CD4-positive, alpha-beta T cell treated with Interleukin-6 for 4 hours (primary cell): ENCODE measurements at places on chromosomes 5 and 9.

DNA sequence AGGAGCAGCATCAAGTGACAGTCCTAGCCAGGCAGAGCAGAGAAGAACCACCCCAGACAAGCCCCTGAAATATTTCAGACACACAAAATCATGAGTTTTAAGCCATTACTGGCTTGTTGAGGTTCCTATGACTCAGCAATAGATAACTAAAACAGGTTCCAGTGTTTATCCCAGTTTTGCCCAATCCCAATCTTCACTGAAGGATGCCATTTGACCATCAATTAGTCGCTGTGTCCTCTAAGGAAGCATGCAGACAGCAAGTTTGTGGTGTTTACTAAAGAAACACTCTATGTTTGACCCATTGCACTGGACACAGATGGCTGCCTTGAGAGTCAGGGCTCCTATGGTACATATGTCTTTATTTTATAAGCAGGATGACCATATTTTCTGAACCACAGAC lies 186.7 kb downstream of the SYK start:
- no peak for DNase-seq

- DNase-seq = no peak
These were observed 29.1 kb upstream of the LRRC14B start for GRCh38 chr5:162190-162564.

- DNase-seq = no peak
These were observed 34.8 kb upstream of the IFNK start for GRCh38 chr9:27489087-27489876.

- DNase-seq = no peak
These were observed 1095.1 kb downstream of the DTWD2 start for GRCh38 chr5:117893211-117893610.

- no peak for DNase-seq
These were observed 294.6 kb upstream of the PUM3 start for GRCh38 chr9:3138231-3139229.

DNA sequence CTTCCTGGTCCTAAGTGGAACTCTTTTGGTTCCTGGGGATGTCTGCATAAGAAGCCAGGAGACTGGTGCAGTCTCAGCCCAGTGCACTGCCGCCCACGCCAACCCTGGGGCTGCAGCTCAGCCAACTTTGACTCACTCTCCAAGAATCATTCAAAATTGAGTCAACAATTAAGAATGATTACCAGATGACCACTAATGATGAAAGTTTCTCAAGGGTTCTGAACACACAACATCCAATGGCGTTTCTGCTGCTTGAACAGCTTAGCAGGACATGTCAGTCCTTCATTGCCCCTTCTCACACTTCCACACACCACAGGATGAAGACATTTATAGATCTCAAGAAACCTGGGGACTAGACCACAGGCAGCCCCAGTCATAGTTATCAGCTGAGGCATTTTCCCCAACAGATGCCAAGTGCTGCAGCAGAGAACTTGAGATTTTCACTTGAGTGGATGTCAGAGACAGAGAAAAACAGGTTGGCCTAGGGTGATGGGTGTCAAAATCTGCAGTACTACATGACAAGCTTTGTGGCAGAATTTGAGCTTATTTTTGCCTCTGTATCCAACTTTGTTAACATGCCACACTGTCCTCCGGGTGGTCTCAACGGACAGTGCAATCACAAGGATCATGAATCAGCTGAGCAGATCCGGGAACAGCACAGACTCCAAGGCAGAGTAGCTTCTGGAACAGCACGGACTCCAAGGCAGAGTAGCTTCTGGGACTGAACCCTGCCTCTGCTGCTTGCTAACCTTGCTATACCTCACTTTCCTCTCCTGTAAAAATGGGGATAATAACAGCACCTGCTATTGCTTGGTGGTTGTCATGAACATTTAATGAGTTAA lies 356.1 kb downstream of the SPOCK1 start:
- DNase-seq = no peak

DNA sequence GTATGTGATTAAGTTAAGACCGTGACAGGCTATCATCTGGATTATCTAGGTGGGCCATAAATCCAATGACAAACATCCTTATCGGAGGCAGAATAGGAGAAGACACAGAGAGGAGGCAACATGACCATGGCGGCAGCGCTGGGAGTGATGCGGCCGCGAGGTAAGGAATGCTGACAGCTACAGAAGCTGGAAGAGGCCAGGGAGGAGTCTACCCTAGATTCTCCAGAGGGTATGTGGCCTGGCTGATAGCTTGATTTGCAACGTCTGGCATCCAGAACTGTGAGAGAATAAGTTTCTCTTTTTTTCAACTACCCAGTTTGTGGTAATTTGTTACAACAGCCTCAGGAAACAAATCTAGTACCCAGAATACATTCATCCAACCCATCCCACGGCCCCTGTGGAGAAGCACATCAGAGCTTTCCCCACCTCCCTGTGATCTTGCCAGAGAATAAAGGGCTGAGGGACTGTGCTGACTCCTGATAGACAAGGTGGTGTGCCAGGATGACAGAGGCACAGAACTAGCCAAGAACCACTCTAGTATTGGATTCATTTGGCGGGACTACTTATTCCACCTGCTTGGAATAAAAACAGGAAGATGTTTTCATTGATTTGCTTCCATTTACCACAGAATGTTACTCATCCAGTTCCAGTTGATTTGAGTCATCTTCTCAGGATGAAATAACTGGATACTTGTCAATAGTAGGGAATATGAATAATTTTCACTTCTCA lies 187.4 kb downstream of the MAN2A1 start:
- no peak for DNase-seq

- no peak for DNase-seq
These were observed 37.6 kb upstream of the ANGPTL2 start for GRCh38 chr9:127159949-127160610.

DNA sequence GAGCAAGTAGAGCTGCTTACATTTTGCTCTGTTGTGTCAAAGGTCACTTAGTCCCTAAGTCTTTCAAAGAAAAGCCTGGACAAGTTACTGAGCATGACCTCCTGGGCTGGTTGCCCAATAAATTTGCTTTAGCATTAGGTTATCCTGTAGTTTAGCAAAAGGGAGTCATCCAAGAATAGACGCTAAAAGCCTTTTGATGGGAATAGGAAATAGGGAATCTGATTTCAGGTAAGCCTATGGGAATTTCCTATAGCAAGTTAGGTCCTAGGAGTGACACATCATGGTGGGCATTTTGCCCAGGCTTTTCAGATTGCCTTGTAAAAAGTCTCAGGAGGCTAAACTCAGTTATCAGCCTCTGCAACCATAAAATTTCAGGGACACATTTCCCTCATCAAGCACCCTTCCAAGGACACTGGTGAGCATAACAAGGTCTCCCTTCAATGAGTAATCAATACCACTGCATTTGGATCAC lies 67.6 kb upstream of the RANBP3L start:
- no peak for DNase-seq

DNA sequence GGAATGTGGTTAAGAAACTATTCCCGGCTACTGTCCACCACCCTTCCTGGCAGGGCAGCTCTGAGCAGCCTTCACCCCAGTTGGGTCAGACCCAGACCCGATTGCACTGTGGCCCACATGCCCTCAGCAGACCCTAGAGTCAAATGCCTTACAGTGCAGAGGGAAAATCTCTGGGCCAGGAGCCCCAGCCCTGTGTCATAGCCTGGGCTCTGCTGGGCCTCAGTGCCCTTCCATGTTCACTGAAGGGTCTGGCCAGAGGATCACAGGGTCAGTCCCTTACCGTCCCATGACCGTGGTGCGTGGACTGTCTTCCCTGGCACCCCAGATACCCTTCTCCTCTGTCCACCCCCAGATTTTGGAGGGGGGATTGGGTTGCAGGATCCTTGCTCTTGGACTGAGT lies 73.5 kb upstream of the COL5A1 start:
- DNase-seq = no peak

GRCh38 chr5:74332682-74333081 lies 307.8 kb downstream of the ENC1 start:
- no peak for DNase-seq

DNA sequence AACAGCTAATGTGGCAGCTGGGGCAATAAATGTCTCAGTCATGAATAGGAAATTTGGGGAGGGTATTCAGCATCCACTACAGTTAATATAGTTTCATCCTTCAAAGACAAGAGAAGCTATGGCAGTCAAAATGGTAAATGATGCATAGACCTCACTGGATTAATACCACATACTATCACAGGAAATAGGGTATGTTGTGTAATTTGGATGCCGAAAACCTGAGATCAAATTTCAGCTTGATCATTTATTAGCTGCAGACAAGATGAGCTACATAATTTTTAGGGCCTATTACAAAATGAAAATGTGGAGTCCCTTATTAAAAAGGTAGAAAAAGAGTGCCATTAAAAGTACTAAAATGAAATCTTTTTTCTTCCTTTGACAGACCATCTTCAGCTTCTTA lies 112.6 kb upstream of the MTAP start:
- DNase-seq = no peak

DNA sequence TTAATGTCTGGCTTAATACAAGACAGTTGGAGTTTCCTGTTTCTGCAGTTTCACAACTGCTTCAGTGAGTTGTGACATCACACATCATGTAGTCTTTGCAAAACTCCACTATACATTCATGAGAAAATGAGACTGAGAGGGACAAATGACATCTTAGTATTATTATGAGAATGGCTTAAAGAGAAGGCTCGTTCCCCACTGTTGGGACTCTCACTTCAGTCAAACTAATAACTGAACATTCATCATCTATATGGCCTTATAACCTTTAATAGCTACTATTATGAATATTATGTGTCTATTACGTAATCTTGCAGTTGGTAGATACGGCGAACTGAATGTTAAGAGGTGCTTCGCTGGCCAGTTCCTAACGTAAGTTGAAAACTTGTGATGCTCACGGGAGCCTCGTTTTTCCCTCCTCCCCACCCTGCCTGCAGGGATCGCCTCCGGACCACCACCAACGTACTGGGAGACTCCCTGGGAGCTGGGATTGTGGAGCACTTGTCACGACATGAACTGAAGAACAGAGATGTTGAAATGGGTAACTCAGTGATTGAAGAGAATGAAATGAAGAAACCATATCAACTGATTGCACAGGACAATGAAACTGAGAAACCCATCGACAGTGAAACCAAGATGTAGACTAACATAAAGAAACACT lies 79.4 kb downstream of the SLC1A3 start:
- no peak for DNase-seq

GRCh38 chr5:136086783-136087566 lies 45.7 kb upstream of the SMAD5 start:
- no peak for DNase-seq

DNA sequence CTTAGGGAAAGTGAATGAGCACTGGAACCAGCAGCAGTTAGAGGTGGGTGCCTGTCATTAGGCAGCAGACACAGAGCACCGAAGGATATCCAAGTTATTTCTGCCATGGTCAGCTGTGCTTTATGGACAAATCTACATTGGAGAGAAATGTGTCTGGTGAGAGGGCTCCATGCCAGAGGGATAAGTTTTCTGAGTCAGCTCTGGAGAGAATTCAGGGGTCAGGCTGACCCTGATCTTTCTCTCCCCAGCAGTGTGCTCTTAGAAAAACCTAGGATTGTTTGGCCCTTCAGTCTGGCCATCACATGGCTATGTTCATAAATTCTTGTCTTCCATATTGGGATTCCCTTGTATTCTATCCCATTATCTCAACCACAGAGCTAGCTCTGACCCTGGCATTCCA lies 8.9 kb upstream of the IL17B start:
- no peak for DNase-seq

DNA sequence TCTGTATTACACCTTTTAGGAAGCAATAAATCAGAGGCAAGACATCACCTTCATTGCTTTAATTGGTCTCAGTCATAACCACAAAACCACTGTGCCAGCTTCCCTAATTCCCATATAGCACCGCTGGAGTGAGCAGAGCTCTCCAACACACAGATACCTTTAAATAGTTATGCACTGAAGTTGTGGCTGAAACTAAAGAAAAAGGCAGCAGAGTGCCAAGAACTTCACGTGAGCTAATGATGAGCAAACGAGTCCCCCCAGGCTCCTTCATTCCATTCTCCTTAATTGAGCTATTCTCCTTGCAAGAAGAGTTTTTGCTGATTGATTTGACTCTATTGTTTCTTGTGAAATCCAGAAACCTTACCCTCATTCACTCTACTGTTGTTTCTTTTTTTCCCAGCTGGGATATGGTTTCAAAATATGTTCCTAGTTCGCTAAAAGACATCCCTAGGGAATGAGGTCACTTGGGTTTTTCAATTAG lies 501.5 kb downstream of the SPATA31D1 start:
- no peak for DNase-seq

- no peak for DNase-seq
These were observed 32.1 kb upstream of the SH3PXD2B start for GRCh38 chr5:172486451-172486850.

GRCh38 chr9:20744036-20744630 lies 60.1 kb downstream of the FOCAD start:
- DNase-seq = no peak

DNA sequence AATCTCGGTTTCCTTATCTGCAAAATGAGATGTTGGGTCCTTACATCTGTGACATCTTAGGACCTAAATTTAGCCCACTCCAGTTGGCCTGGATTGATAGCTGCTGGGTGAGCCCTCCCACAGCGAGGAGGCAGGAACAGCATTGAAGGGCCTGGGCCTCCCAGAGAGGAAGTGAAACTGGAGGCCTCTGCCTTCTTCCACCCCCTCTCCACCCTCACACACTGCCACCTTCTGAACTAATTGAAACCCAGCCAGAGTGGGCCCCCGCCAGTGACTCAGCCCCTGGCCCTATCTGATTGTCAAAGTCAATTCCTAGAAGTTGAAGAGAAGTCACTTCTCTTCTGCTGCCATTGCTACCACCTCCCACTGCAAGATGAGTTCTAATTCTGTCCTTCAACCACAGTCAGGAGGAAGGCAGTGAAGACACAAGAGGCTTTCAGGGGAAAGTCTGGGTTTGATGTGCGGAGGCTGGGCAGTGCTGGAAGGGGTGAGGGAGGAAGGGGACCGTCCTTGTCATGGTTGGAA lies 55.2 kb upstream of the NEK6 start:
- peak; percentile 63 for DNase-seq

GRCh38 chr9:34633851-34634550 lies 3.6 kb downstream of the SIGMAR1 start:
- peak; percentile 86 for DNase-seq

GRCh38 chr5:133552925-133553525 lies 59.3 kb downstream of the FSTL4 start:
- DNase-seq = peak; percentile 45

- DNase-seq = no peak
These were observed 1252.6 kb upstream of the NUDT12 start for GRCh38 chr5:104815212-104815611.

- DNase-seq = no peak
These were observed 84.0 kb downstream of the GTF3C4 start for GRCh38 chr9:132754236-132754635.

- DNase-seq = no peak
These were observed 273.1 kb upstream of the PIK3R1 start for GRCh38 chr5:67942421-67942820.

DNA sequence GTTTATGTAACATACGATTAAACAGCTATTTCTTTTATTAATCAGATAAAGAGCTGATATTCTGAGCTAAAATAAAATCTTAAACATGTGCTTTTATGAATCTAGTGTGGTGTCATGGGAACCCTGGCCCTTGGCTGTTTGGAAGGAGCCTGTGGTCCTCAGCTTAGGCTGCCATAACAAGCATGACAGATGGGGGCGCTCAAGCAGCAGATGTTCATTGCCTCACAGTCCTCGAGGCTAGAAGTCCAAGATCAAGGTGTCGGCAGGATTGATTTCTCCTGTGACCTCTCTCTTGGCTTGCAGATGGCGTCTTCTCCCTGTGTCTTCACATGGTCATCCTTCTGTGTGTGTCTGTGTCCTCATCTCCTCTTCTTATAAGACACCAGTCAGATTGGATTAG lies 448.2 kb downstream of the GADD45G start:
- DNase-seq = no peak

GRCh38 chr5:173885475-173886010 lies 2.6 kb upstream of the CPEB4 start:
- DNase-seq = peak; percentile 40
